Activated CD4-positive, alpha-beta T cell treated with anti-CD3 and anti-CD28 coated beads, Interleukin-2, Interleukin-6, amounts not matched to agents 100 ng/mL and 50 ng/mL, durations not matched to agents 16 hours and 8 hours (primary cell): ENCODE measurements at places on chromosomes 5 and 9.
A peak's percentile ranks its signal among the peaks of the same experiment; 100 is the strongest.

DNA sequence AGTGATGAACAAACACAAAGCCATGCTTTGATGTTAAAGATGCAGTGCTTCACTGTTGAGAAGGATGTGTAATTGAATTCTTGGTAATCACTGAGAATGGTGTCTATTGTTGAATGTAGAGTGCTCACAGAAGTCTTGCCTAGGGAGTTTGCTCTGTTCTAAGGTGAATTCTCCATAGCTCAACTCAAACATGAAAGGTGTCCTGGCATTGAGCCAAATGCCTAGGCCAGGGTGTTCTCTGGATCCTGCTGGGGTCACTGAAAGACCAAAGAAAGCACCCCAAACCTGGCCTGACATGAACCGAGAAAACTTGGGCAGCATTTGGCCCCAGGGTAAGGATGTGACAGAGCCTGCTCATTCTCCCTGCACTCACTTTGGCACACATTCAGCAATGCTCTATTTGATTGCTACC, 217.3 kb downstream of the ARL15 start:
- DNase-seq = no peak

- DNase-seq = no peak
These were observed 64.8 kb downstream of the CARTPT start for GRCh38 chr5:71783891-71784290.

DNA sequence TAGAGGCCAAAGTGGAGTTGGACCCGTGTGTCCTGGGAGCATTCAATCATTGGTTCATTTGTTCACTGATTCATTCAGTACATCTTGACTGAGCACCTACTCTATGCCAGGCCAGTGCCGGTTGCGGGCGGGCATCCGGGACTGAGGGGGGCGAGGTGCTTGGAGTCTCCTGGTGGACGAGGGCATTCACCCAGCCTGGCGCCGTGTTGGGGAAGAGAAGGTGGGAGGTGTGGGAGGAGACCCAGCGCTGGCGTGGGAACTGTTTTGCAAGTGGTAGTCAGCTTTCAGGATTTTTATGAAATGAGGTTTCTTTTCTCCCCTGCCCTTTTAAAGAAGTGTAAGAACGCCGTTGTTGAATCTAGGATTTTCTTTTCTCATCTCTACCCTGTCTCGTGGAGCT, 37.2 kb downstream of the NCS1 start:
- DNase-seq = no peak

GRCh38 chr5:3489239-3489843, 106.3 kb upstream of the IRX1 start:
- no peak for DNase-seq

GRCh38 chr9:106025453-106025852, 331.1 kb downstream of the TMEM38B start:
- DNase-seq = no peak

DNA sequence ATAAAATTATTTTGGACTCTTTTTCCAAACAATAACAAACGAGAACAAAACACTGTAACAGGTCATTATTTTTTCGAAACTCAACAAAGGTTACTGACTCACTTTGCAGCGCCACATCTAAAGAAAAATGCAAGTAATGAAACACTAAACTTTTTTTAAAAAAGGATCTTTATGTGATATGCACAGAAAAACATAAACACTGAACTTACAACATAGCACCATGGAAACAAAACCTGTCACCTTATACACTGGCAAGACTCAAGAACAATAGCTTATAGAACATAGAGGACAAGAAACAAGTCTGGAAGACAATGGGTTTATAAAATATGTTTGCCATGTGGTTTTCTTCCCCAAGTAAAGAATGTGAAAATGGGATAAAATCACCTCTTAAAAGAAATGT, 85.2 kb downstream of the AUH start:
- DNase-seq = no peak

DNA sequence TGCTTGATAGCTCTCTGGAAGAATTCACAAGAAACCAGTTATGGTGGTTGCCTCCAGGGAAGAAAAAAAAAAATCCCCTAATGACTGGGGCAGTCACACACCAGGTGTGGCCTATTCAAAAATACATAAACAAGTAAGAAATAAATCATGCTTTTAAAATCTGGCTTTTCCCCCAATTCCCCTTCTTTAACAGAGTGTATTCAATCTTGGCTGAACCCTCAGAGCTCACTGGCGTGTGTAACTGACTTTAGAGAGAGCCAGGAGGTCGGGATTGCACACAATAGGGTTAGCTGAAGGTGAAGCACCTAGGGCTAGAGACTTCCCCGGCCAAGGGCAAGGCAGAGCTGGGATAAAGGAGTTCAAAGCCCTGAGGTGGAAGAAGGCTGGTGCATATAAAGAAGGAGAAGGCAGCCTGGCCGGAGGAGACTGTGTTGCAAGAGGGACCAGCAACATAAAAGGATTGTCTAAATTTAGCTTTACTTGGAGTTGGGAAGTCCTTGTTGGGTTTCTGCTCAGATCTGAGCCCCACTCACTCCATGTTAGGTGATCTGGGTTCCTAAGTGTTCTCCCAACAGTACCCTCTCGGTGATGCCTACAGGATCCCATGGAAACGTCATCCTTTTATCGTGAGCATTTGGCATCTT, 19.7 kb downstream of the FNBP1 start:
- peak; percentile 51 for DNase-seq
